ENCODE measurements at places on chromosomes 2 and 18.

DNA sequence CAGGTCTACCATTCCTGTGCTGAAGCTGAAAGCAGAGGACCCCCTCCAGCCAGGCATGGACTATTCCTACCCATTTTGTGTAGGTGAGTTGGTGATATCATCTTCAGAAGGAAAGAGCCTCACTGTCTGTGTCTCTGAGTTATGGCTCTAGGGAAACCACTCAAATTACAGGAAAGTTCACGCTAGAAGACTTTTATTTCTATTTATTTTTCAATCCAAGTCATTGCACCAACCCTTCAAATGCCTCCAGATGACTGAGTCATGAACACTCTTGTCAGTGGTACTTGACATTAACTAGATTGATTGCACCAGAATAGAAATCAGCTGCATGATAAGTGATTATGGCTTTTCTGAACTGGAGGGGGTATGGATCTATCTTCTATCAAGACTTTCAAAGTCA is 338.4 kb downstream of the MBD2 start:
- no peak for DNase-seq

DNA sequence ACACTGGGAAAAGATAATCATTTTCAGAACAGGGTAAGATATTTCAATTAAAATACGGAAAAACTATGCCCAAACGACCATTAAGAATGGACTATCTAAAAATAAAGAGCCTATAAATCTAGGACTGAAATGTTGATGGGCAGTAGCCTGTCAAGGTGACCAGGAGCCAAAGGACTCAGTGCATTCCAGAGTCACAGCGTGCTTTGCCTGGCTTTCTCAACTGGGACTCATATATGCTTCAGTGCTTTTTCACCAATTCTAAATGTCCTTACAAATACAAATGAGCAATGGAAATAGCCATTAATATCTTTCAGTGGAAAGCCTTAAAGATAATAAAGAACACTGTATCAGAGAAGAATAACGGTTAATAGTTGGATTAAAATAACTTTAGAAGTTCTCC is 35.4 kb downstream of the PREPL start:
- DNase-seq: no peak

DNA sequence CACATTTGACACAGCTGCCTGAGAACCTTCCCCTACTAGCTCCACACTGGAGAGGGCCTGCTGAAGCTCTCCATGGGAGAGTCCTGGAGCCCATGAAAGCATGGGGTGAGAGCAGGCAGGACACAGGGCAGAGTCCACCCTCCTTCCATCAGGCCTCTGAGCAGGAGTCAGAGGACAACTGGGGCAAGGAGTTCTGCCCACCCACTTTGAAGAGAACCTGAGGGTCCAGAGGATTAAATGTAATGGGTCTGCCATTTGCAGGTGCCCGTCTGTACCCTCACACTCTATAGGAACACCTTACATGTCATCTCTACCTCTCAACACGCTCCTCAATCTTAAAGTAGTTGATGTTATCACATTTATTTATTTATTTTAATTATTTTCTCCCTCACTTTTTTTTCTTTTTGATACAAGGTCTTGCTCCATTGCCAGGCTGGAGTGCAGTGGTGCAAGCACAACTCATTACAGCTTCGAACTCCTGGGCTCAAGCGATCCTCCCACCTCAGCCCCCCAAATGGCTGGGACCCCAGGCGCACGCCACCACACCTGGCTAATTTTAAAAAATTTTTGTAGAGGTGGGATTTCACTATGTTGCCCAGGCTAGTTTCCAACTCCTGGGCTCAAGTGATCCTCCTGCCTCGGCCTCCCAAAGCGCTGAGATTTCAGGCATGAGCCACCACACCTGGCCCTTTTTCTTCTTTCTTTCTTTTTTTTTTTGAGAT is 10.2 kb downstream of the ADRA2B start:
- DNase-seq: no peak

DNA sequence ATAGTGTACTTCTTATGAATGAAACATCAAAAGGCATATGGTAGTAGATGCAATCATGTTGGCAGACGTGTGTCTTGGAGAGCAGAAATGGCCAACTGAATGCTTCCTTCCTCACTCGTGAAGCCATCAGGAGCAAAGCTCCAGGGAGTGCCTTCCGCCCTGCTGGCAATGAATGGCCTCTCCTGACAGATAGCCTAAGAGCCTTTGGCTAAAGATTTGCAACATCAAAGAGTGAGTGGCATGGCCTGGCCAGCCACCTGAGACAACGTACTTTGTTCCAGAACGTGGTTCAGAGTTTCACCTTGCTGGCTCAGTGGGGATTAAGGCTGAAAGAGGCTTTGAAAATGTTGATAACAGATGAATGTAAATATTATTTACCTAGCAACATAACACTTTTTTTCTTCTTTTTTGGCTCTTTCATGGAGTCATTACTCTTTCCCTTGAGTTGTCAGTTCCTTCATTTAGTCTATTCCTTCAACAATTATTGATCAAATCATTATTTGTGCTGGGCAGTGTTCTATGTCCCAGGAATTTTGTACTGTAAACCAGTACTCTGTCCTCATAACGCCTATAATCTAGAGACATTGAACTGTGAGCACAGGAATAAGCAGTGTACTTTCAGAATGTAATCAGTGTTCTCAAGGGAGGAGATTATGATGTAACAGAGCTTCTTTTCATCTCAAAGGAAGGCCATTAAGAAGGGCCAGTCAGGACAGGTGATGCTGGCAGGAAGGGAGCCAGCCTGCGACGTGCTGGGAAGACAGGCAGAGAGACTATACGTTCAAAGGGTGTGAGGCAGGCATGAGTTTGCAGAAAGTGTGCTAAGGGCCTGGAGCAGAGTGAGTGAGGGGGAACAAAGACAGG is 59.4 kb upstream of the SH3RF3 start:
- DNase-seq: no peak

GRCh38 chr2:120747281-120747680 is 11.6 kb downstream of the GLI2 start:
- DNase-seq: no peak

GRCh38 chr2:226354434-226354833 is 445.2 kb downstream of the IRS1 start:
- DNase-seq: no peak

DNA sequence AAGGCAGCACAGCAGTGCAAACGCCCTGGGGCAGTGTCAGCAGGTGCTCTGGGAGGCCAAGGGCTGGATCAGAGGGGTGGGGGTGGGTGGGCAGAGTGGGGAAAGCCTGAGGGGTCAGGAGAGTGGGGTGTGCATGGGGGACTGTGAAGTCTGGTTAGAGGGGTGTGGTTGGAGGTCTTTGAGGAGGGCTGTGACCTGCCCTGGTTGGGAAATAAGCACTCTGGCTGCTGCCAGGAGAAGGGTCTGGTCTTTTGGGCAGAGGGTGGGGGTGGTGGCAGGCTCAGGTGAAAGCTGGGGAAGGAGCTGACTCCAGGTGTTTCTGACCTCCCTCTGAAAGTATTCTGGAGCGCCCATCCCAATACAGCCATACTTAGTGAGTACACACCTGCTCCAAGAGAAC is 4.2 kb downstream of the ALPI start:
- no peak for DNase-seq

DNA sequence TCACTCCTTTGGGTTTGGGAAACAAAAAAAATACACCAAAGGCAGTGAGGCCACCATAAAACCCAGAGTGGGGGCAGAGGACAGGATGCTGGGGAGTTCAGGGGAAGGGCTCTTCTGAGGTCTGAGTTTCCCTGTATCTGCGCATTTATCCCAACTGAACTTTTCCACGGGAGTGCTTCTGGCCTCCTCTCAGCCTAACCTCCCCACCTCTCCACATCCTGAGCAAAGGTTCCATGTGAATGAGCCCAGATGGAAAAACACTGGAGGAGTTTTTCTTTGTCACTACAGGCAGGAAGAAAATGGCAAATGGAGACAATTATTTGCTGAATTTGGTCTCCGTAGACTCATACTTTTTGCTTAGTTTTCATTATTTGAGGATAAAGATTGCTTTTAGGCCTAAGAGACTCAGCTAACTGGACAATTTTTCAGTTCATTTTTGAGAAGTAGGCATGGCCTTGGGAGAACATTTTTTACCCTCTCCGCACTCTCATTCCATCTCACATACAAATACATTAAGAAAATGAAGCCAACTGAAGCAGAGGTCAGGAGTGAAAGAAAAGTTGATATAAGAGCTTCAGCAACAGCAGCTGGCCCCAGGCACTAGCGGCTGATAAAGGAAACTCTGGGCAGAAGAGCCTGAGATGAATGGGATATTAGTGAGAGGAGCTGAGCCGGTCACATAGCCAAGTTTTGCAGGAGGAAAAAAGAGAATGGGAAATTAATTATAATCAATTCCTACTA is 82.6 kb upstream of the CYP1B1 start:
- DNase-seq: no peak

DNA sequence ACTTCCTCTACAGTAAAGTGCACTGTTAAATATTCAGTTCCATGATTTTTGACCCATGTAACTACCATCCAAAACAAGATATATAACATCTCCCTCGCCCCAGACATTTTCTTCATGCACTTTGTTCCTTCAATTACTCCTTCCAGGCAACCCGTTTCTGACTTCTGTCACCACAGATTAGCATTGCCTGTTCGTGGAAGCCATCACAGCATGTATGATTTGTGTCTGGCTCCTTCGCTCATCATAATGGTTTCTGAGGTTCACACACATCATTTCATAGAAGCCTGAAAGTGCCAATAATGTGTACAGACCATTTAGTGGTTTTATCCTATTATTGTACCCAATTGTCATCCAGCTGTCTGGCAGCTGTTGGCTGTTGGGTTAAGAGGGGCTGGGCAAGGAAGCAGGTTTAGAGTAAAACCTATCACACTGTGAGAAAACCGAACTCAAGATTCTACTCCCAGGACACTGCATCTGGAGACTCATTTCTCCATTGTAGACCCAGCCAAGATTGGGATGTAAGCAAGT is 16.1 kb downstream of the ARHGAP28 start:
- DNase-seq: no peak

GRCh38 chr18:51053814-51054213 is 23.8 kb downstream of the SMAD4 start:
- DNase-seq: no peak

DNA sequence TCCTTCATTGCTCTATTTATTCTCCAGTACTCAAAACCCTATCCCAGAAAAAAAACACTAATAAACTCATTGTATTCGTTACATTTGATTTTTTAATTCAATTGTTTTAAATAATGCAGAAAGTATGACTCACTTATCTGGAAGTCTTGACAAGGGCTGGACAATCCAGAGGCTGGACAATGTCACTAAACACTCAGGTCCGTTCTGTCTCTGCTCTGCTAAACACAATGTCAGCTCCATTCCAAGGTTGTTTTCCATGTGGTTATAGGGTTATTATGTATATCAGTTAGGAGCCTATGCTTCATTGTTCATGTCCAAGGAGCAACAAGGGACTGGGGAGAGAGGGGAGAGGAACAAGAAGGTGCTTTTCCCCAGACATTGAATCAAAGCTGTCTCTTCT is 125.5 kb downstream of the IRS1 start:
- DNase-seq: no peak

- DNase-seq: no peak
Measured at GRCh38 chr2:165720511-165720910, 73.5 kb downstream of the GALNT3 start.

- no peak for DNase-seq
Measured at GRCh38 chr2:62340994-62341484, 145.1 kb downstream of the B3GNT2 start.

DNA sequence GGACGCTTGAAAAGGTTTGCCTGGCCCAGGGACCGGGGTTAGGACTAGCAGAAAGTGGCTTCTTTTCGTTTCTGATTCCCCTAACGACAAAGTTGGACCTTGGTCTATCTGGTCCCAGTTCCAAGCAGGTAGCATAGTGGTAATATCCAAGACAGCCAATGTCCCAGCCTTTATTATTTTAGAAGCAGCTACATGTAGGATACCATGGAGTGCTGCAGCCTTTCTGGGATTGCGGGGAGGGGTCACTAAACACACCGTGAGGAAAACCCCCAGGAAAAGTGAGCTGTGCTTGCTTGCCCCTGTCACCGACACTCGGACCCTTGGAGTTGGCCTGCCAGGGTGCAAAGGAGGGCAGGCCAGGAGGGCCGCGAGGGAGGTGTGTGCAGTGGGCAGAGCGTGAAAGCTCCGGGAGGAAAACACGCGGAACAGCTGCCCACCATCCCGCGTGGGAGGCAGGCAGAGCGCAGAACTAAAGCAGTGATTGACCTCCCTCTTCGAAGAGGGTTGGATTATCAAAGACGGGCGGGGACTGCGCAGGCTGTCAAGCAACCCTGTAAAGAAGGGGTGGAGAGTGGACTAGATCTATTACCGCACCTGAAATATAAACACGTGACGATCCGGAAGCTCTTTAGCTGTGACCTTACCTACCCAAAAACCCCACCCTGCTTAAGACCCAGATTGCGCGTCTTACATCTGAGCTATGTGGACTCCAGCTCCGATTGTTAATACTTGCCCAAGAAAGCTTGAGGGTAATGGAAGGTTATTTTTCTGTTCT is 624 bp upstream of the MAP4K3 start:
- DNase-seq: no peak

DNA sequence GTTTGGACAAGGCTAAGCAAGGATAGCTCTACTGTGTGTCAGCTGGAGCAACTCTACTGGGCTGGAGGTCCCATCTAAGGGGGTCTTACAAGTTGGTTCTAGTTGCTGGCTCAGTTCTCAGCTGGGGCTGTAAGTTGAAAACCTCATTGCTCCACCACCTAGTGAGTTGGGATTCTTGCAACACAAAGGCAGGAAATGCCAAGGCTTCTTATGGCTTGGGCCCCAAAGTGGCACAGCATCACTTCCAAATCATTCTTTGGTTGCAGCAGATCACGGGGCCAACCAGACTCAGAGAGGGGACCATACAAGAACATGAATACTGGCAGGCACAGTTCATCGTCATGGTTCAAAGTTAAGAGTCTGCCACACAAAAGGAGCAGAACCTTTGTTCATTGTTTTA is 332.7 kb downstream of the LRRTM1 start:
- no peak for DNase-seq

GRCh38 chr2:151967829-151968722 is 130.8 kb downstream of the CACNB4 start:
- DNase-seq: no peak

GRCh38 chr18:36511791-36512352 is 214.4 kb downstream of the FHOD3 start:
- no peak for DNase-seq

DNA sequence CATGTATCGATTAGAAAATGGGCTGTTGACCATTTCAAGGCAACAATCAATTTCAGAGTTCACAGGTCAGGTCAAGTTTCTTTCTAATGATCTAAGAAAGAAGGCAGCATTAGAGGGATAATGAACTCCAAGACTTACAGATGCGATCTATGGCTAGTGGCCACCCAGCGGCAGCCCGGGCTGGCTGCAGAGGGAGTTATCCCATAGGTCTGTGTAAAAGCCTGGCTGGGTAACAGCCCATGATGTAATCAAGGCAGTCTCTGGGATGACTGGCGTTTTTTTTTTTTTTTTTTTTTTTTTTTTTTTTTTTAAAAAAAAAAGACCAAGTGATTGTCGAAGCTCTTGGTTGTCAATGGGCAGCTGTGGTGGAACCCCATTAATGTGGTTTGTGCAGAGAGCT is 171.1 kb upstream of the SKOR2 start:
- no peak for DNase-seq

GRCh38 chr2:19883971-19884720 is 17.6 kb downstream of the TTC32 start:
- DNase-seq: no peak

All from stimulated activated CD8-positive, alpha-beta memory T cell treated with anti-CD3 and anti-CD28 coated beads, Interleukin-7, amount 100 ng/mL, for 1 hour (primary cell).